Epithelial cell of esophagus (primary cell): ENCODE measurements at places on chromosomes 1 and 21.

- DNase-seq = peak; percentile 33
These were observed 218.7 kb downstream of the DAB1 start for GRCh38 chr1:57204942-57205787.

- no peak for DNase-seq
These were observed 695.4 kb downstream of the BRINP3 start for GRCh38 chr1:189782295-189782694.

GRCh38 chr21:19350286-19350685 is 946.7 kb upstream of the TMPRSS15 start:
- DNase-seq = no peak

- DNase-seq = no peak
These were observed 16.1 kb downstream of the NOC2L start for GRCh38 chr1:942864-943533.

GRCh38 chr21:37717534-37717933 is 198.7 kb downstream of the KCNJ6 start:
- DNase-seq = no peak

GRCh38 chr21:29546071-29546470 is 247.3 kb downstream of the BACH1 start:
- no peak for DNase-seq

- DNase-seq = no peak
These were observed 3.7 kb upstream of the RHEX start for GRCh38 chr1:206049293-206049692.

GRCh38 chr21:33022828-33023573 is 2.7 kb upstream of the OLIG2 start:
- no peak for DNase-seq

GRCh38 chr1:61638911-61639605 is 85.9 kb downstream of the TM2D1 start:
- DNase-seq = no peak

DNA sequence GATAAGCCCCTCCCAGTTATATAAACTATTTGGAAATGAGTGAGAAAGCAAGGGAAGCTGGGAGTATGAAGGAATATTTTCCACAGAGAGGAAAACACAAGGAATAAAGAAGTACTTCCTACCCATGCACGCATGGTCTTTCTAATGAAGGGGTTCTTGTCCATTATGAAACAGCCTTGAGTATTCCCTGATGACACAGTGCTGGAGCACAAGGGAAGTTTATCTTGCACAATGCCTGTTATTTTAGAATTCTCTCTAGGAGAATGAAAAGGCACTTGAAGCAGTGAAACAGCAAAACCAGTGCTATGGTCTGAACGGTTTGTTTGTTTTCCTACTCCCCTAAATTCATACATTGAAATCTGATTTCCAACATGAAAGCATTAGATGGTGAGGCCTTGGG is 38.6 kb upstream of the ADAMTS1 start:
- DNase-seq = no peak

DNA sequence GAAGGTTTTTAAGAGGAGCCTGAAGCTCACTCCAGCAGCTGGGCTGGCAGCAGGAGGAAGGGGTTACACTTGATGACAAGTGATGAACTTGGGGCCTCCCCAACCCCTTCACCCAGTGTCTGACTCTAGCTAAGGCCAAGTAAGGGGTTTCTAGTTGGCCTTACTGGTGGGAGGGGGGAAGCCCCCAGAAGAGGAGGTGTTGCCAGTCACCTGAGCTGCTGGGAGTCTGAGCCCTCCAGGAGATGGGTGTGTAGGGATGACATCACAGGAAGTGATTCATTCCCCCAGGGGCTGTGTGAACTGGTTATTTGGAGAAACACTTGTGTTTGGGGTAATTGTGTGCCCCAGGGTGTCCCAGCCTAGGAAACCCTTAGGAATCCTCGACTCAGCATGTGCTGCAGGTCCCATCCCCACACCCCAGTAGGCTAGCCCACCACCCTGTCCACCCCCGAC is 3.1 kb downstream of the PADI1 start:
- peak; percentile 92 for DNase-seq

- DNase-seq = no peak
These were observed 36.9 kb downstream of the SIM2 start for GRCh38 chr21:36735724-36736320.
